Esophagus muscularis mucosa (tissue), 4 donors: ENCODE measurements at places on chromosomes 12 and 14.

- no peak for DNase-seq
Observed at GRCh38 chr14:34452258-34452822, 9.7 kb downstream of the SPTSSA start.

DNA sequence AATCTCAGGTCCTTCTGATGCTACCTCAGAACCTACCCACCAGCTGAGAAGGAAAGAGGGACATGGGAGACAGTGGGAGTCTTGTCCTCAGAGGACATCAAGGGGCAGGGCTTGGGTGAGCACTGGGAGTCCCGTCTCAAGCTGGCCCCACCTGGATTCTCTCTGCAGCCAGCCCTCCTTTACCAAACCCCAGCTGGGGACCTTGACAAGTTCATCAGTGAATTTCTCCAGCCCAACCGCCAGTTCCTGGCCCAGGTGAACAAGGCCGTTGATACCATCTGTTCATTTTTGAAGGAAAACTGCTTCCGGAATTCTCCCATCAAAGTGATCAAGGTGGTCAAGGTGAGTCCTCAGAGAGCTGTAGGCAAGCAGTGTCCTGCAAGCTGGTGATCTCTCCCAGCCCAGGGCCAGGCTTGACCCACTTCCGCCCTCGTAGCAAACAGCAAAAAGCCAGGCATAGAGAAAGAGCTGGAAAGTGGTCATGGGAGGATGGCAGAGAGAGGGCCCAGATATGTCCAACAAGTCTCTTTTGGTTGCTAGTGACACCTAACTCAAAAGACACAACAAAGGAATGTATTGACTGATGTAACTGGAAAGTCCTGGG is 14.2 kb upstream of the OAS2 start:
- no peak for DNase-seq

- DNase-seq: no peak
Observed at GRCh38 chr14:70698288-70698687, 56.6 kb downstream of the TTC9 start.

DNA sequence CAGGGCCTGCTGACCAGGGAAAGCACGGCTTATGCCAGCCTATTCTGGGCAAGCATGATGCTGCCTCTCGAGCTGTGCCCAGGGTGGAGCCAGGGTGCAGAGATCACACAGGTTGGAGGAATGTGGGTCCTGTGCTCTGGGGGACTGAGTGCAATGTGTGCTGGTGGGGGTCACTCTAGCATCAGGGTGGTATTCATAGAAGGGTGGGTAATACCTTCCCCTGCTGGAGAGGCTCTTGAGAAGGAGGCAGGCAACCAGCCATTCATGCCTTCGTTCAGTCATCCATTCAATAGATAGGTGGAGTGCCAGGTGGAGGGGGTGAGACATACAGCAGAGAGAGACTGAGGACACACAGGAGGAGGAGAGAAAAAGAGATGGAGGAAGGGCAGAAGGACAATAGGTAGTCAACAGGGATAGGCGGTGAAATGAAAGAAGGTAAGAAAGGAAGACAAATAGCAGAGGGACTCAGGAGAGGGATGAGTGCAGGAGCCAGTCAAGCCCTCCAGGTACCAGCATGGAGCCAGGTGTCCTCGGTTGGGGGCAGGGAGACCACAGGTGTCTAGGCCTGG is 5.2 kb upstream of the ZNF385A start:
- no peak for DNase-seq

GRCh38 chr12:44817687-44818086 is 58.4 kb downstream of the NELL2 start:
- DNase-seq: no peak

DNA sequence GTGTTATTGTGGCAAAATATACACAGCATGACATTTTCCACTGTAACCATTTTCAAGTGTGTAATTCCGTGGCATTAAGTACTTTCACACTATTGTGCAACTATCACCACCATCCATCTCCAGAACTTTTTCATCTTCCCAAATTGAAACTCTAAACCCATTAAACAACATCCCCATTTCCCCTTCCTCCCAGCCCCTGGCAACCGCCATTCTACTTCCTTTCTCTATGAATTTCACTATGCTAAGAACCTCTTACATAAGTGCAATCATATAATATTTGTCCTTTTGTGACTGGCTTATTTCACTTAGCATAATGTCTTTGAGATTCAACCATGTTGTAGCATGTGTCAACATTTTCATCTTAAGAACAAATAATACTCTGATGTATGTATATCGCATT is 67.8 kb upstream of the PYGL start:
- DNase-seq: no peak

DNA sequence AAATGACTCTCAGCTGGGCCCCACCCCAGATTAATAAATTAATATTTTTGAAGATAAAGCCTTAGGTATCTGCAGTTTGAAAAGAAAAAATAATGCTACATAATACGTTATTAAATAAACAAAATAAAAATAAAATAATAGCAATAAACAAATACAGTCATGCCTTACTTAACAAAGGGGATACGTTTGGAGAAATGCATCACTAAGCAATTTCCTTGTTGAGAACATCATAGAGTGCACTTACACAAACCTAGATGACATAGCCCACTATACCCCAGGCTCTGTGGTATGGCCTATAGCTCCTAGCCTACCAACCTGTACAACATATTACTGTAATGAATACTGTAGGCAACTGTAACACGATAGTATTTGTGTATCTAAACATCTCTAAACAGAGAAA is 7.1 kb upstream of the EGLN3 start:
- no peak for DNase-seq

DNA sequence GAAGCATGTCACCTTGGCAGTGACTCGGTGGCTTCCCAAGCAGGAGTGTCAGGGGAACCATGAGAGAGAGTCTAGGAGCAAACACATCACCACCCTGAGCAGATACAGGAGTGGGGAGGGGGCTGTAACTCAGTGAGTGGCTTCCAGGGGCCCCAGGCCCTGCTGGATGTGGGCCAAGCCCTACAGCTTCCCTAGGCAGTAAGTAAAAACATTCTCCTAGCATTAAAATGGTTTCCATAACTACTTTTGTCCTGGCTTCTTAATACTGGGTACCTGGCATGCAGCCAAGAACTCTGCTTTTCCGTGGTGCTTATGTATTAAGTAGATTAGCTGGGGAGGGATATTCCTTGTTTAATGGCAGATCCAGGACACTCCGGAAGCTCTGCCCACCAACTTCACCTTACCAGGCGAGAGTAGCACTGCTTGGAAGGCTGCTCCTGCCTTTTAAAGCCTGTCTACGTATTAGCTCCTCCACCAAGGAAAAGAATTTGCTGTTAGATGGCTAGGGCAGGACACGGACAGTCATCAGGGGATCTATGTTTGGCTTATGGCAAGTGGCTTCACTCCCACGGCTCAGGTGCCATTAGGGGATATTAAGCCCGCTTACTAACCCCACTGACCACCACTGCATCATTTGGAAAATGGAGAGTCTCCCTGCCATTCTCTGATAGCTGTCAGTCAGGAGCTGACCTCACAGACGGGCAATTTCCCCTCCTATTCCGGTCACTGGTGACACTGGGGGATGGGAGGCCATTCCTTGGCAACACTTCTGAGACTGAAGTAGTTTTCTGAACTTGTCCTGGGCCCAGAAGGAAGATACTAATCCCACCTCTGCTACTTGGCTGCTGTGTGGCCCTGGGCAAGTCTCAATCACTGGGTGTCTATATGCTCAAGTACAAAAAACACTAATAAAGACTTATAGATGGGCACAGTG is 22.8 kb downstream of the OTUB2 start:
- peak; percentile 60 for DNase-seq

DNA sequence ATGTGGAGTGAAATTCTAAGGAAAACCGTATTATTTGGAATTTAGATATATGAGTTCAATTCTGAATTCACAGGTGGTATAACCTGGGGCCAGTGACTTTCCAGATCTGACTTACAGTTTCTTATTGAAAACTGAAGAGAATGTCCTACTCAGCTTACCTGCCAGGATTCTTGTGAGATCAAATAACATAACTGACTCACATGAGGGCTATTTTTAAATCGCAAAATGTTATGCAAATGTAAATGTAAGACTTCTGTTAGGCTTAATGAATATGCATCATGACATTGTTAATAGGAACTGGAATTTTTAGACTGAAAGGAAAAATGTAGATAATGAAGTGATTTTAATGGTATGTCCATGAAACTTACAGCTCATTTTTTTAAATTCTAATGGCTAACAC is 1142.1 kb downstream of the FLRT2 start:
- DNase-seq: no peak

DNA sequence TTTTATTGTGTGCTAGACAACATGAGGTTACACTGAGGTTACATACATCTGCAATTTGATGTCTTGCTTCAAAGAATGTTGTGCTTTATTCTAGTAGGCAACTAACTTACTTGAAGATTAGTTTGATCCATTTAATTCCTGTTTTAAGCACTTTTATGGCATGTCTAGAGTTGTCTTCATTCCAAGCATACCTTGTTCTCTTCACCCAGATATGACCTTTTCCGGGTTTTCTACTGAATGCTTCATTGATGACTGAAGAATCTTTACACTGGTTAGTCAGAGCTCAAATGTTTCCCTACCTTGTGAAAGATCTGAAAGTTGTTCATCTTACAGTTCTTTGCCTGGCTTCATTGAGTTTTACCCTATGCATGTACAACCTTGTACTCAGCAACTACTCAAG is 274.0 kb upstream of the KITLG start:
- no peak for DNase-seq

GRCh38 chr12:110247340-110248095 is 33.5 kb upstream of the ATP2A2 start:
- DNase-seq: no peak

DNA sequence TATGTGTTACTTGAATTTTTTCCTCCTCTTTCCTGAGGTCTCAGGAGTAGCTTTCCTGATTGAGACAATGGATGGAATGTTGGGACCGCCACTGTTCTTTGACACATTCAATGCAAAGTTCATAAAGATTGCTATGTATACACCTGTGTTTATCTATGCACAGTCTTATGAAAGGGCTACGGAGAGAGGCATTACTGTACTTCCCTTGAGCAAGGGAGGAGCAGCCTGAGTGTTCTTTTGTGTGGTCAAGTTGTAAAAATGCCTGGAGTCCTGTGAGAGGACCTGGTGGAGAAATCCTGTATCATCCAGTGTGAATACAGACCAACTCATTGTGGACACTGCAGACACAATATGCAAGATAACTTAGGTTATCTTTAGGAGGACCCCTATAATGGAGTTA is 1.2 kb downstream of the SRGAP1 start:
- DNase-seq: no peak

DNA sequence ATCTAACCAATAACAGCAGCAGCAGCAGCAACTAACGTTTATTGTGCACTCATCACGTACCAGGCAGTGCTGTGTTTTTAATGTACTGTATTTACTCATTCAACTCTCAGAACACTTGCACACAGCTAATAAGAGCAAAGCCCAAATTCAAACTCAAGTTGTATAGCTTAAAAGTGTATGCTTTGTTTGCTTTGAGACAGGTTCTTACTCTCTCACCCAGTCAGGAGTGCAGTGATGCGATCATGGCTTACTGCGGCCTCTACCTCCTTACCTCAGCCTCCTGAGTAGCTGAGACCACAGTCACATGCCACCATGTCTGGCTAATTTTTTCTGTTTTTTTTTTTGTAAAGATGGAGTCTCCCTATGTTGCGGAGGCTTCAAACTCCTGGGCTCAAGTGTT is 105.4 kb downstream of the PAPLN start:
- no peak for DNase-seq

- no peak for DNase-seq
Observed at GRCh38 chr12:128702371-128702770, 121.4 kb downstream of the SLC15A4 start.

GRCh38 chr14:38616959-38617358 is 361.1 kb upstream of the CLEC14A start:
- no peak for DNase-seq

- peak; percentile 95 for DNase-seq
Observed at GRCh38 chr14:105161964-105162668, 6.5 kb downstream of the JAG2 start.

DNA sequence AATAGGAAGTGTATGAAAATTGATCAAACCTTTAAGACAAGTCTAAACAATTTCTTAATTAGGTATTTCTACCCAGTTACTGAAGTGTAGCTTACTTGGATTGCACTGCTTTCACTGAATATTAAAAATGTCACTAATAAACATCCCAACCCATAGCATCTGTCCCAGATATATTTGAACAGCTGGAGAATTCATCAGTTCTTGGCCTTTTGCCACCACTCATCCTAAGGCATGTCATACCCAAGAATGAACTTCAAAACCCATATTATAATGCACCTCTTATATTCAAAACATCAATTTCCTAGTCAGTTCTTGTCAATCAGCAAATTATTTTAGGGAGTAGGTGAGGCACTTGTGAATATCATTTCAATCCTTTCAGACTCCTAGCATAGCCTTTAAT is 392.3 kb downstream of the PAWR start:
- DNase-seq: no peak

GRCh38 chr14:91866511-91867295 is 633 bp downstream of the TC2N start:
- no peak for DNase-seq

GRCh38 chr14:91545946-91546716 is 36.0 kb upstream of the PPP4R3A start:
- DNase-seq: no peak

GRCh38 chr14:69654116-69654515 is 42.7 kb downstream of the SUSD6 start:
- no peak for DNase-seq

DNA sequence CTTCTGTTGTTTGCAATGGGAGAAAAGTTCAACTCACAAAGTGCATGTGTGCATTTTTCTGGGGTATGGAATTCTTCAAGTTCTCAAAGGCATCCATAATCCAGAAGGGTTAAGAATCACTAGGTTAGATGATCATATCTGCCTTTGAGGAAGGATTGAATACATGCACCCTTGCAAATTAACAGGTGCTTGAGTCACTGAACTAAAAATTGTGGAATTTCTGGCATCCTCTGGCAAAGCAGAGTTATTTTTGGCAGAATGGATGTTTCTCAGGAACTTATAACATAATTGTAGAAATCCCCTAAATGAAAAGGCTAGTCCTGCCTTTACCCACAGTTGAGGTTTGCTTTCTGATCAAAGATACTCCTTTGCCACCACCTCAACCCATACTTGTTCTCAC is 136.5 kb upstream of the DYRK2 start:
- no peak for DNase-seq

DNA sequence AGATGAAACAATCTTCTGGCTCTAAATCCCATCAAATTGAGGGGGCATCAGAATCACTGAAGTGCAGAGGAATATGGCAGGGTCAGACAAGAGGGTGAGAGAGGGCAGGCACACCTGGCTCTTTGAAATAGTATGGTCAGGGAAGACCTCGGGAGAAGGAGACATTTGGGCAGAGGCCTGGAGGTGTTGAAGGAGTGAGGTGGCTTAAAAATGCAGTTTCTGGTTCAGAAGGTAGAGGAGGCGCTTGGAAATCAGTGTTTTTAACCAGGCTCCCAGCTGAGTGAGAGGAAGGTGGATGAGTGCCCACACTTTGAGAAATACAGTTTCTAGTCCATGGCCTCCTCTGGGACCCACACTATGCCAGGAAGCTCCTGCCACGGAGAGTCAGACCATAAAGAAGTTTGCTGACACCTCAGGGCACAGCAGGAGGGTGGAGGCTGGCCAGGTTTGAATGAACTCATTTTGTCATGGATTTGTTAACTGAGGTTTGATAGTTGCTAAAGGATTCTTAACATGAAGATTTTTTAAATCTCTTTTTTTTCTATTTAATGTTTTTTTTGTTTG is 20.1 kb downstream of the NID2 start:
- peak; percentile 91 for DNase-seq
